ENCODE measurements at places on chromosomes 5 and 9.

DNA sequence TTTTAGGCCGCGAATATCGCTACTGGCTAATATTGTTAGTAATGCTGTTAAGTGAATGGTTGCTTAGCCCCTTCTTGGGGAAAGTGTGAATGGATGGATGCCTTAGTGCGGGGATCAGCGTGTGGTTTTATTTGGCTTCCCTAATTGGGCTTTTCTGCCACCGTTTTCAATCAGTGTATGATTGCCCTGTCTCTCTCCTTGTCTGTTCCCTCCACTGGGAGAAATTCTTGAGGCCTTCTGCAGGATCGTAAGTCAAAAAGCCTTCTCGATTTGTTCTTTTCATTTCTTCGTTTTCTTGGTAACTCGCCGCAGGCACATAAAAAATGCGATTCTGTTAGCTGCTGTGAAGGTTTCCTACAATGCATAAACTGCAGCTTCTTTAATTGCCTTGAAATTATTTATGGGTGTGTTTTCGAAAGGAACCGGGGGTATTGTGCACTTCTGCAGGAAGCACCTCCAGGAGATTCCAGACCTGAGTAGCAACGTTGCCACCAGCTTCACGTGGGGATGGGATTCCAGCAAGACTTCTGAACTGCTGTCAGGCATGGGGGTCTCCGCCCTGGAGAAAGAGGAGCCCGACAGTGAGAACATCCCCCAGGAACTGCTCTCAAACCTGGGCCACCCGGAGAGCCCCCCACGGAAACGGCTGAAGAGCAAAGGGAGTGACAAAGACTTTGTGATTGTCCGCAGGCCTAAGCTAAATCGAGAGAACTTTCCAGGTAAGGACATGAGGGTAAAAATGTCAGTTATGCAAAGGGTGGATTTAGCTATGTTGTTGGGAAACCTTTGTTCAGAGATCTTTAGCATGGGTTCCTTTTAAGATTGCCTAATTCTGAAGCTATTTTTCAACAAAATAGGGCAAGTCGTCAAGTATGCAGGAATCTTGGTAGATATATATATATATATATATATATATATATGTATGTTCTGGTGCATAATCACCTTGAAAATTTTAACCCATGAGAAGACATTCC, 700 bp downstream of the SKP2 start:
- DNase-seq = no peak

- no peak for DNase-seq
Observed at GRCh38 chr9:104997536-104997935, 69.6 kb upstream of the ABCA1 start.

DNA sequence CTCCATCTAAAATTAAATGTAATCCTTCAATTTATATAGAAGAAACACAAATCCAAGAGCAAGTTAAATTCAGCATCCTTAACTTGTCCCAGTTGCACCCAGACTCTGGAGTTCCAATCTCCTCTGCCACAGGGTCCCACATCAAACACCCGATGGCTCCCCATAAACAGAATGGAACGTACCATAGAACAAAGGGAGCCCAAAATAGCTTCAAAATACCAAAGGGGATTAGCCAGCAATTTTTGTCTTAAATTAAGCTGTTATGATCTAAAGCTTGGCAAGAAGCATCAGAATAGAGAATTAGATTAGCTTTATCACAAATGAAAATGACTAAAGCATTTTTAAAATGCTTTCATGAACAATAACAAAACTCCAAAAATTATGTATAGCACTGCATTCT, 112.8 kb downstream of the FANCC start:
- DNase-seq = no peak

DNA sequence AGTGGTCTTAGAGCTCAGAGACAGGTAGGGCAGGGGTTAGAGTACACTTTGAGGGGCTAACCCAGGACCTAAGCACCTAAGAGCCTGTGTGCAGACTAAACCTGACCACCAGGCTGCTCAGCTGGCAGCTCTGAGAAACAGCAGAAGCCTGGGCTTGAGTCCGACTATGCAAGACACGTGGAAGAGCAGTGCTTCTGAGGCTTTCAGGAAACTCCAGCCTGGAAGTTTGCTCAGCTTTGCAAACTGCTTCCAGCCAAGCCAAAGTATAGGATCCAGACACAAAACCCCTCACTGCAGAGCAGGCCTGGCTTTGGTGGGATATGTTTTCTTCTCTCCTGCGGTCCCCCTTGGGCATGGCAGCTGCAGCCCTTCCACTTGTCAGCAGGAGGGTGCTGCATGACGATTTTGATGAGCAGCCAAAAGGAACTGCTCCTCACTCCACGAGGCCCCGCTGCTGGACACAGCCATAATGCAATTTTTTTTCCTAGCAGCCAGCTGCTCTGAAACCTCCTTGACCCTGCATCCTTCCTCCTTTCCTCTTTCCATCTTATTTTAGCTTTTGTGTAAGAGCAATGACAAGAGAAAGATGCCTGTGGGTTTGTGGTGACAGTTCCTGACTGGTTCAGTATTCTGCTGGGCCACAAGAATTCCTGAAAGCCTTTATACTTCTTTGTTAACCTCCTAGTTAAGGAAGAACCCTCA, 123.1 kb downstream of the LIFR start:
- no peak for DNase-seq

DNA sequence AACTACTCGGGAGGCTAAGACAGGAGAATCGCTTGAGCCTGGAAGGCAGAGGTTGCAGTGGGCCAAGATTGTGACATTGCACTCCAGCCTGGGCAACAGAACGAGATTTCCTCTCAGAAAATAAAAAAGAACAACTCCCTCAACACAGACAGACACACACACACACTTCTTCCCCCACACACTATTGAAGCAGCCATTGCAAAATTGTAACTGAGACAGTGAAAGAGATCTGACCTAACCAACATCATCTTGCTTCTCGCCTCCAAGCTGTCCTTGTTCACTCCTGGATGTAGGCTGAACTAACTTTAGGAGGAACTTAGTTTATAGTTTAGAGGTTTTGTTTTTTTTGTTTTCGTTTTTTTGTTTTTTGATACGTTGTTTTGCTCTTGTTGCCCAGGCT, 13.0 kb upstream of the PLIN2 start:
- DNase-seq = no peak

GRCh38 chr5:32991421-32991815, 280.3 kb downstream of the NPR3 start:
- no peak for DNase-seq

GRCh38 chr5:107517185-107518033, 153.3 kb downstream of the EFNA5 start:
- DNase-seq = no peak

GRCh38 chr9:132116583-132116982, 36.9 kb upstream of the MED27 start:
- no peak for DNase-seq

DNA sequence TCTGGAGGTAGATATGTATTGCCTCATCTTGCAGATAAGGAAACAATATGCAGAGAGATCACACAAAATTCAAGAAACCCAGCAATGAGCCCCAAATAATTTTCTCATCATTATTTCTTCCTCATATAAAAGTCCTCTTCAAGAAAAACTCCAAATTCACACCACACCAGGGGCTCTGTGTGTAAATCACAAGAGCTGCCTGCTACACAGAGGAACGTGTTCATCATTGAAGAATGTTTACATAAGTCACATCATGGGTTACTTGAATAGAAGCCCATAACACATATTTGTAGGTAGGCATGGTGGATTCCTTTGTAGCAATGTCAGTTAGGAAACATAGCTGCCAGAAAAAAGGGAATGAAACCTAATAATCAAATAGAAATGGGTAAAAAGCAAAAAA, 308.1 kb upstream of the TLE4 start:
- DNase-seq = no peak

DNA sequence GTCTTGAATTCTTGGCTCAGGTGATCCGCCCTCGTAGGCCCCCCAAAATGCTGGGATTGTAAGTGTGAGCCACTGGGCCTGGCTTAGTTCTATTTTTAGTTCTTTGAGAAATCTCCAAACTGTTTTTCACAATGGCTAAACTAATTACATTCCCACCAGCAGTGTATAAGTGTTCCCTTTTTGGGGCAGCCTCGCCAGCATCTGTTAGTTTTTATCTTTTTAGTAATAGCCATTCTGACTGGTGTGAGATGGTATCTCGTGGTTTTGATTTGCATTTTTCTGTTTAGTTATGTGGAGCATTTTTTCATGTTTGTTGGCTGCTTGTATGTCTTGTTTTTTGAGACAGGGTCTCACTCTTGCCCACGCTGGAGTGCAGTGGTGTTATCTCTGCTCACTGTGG, 28.2 kb downstream of the CNOT6 start:
- no peak for DNase-seq

GRCh38 chr5:44260793-44261192, 128.4 kb downstream of the FGF10 start:
- DNase-seq = no peak

- no peak for DNase-seq
Observed at GRCh38 chr9:92547356-92547755, 11.6 kb upstream of the ECM2 start.

DNA sequence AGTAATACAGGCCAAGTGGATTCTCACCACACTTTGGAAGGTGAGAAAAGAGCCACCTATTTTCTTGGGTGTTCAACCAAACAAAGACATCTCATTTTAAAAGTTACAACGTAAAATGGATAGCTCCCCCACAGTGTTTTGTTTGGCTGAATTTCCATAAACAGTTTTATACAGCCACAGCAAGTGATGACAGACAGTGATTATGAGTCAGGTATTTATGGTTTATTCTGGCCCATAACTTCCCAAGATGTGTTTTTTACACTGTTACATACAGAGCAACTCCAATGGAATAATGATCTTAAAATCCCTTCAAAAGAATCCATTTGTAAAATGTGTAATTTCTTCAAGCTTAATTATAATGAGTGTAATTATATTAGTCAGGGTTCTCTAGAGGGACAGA, 421.3 kb downstream of the TLE1 start:
- no peak for DNase-seq

- no peak for DNase-seq
Observed at GRCh38 chr9:131837836-131838235, 98.0 kb upstream of the RAPGEF1 start.

DNA sequence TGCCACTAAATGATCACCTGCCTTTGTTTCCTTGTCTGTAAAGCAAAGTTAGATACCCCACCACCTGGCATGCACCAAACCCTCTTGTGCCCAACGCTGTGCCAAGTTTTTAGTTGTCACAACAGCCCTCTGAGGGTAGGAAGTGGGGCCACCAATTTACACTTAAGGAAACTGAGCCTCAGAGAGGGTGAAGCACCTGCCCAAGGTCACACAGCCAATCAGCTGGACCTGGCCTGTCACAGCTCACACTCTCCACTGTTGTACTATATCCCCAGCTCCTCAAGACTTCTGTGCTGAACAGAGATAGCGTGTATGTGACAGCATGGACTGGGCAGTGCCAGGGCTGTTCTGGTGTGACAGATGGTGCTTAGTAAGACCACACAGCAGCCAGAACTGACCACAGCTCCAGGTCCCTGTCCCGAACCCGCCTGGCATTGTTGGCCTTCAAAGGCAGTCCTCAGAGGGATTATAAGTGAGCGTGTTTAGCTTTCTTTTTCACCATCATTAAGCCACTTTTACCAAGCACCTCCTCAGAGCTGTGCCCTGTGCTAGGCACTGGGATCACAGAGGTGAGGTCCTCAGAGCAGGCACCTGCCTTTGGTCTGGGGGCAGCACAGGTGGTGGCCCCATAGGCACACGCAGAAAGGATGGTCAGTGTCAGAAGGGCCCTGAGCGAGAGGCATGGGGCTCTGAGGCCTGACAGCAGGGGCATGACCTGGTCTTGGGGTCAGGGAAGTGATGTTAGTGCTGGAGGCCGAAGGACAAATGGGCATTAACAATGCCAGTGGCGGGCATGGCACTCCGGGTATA, 71.1 kb downstream of the COL27A1 start:
- no peak for DNase-seq

DNA sequence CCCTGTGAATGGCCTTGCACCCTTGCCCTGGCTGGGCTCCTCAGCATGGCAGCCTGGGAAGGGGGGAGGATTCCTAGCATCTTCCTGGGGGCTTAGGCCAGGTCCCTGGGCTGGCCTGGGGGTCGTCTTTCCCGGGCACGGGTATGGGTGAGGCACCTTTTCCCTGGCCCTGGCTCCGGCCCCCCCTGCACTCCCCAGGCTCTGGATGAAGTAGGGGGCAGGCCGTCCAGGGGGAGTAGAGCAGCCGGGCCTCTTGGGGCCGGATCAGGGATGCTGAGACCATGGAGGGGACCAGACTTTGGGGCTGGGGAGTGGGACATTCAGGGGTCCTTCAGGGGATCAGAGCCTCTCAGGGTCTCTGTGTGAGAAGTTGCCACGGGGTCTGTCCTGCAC, 6.6 kb downstream of the RXRA start:
- no peak for DNase-seq

GRCh38 chr5:107257885-107258520, 412.7 kb downstream of the EFNA5 start:
- no peak for DNase-seq

GRCh38 chr5:143428155-143428554, 24.7 kb upstream of the NR3C1 start:
- no peak for DNase-seq

DNA sequence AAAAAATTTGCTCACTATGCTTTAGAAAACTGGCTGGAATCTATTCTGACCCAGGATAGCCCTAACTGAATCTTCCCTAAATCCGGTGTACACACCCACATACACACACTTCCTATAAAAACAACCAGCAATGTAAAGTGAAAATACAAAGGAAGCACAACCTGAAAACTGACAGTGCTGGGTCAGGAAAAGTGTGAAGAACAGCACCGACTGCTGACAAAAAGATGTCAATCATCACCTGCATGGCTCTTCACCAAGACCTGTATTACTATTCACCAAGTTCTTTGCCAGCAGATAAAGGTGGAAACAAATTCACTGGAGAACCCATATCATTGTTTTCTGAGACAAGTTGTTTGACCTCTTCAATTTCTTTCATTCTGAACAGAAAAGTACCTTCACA, 293.8 kb upstream of the GRAMD2B start:
- DNase-seq = no peak

DNA sequence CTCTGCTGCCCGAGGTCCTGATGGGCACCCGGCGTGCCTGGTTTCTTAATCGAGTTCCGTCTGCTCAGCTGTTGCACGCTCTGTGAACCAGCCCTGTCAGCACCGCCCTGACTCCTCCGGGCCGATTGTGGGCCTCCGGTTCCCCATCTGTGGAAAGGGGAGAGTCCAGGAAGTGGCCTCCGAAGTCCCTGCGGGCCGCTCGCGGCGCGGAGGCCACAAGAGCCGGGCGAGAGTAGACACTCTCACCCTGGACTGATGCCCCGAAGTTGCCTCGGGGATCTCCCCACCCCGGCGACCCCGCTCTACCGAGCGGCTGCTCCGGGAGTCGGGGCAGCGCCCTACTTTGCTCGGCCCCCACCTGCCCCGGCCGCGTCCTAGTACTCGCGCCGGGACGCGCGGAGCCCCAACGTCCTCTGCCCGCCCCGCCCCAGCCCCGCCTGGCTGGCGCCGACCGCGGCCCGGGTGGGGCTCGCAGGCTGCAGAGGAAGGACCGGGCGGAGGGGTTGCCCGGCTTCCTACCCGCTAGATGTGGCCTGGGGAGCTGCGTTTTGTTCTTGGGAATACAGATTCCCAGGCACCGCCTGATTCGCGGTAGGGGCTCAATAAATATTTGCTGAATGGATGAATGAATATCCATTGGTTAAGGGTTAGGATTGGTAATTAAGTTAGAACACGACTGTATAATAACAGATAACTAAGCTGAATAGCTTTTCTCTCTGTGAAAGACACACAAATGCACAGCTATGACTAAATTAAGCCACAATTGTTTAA, 935 bp upstream of the ZNF367 start:
- peak; percentile 52 for DNase-seq

- no peak for DNase-seq
Observed at GRCh38 chr9:26221290-26221689, 543.0 kb upstream of the TUSC1 start.

- no peak for DNase-seq
Observed at GRCh38 chr5:126624534-126624933, 23.8 kb downstream of the PHAX start.

GRCh38 chr5:73170522-73170921, 2.5 kb upstream of the TMEM174 start:
- DNase-seq = no peak

All from dorsolateral prefrontal cortex (tissue), 122 donors.